AG08395 (cell line): ENCODE measurements at places on chromosomes 2 and 18.
A peak's percentile ranks its signal among the peaks of the same experiment; 100 is the strongest.

GRCh38 chr2:153115141-153115540 is 363.4 kb downstream of the RPRM start:
- no peak for DNase-seq

DNA sequence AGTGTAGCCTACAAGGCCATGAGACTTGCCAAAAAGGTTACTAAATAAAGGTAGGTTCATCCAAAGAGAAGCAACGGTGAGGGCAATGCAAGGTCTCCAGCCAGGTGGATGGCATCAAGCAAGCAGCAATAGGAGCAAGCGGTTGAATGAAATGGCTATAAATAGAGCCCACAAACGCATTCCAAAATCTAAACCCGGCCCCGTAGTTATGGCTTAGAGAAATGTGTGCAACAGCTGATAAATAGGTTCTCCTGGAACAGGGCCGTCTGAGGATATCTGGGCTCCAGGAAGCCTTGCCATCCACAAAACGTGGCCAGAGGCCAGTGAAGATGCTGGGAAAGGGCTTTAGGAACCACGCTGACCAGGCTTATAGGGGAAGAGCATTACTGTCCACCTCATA is 146.1 kb upstream of the PID1 start:
- DNase-seq = no peak

GRCh38 chr2:42792583-42793333 is at the start of gene HAAO:
Gene HAAO, minus strand, starts transcription at chr2:42792583. Its CDS starts 47 bp downstream, at chr2:42792536.
- DNase-seq = peak; percentile 39

DNA sequence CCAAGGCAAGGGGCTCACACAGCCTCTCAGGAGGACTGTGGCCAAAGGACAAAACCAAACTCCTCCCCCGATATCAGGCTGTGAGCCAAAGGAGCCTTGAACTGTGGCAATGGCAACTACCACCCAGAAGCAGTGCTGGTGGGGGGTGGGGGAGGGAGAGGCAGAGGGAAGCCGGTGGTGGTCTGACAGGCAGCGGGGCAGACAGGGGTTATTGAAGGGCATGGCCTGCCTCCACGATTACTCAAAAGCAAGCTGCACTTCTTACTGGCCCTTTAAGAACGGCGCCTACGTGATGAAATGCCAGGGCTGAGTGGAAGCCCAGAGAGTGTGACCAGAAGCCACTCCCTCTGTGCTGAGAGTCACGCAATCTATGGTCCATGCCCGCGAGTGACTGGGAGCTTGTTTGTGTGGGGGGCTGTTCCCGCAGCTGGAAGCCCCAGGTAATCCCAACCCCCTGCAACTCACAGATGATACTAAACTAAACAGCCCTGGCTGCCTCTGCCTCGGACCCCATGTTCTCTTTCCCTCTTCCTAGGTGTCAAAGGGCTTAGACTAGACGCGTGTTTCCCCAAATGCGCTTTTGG is 128.2 kb upstream of the CXCR4 start:
- no peak for DNase-seq

DNA sequence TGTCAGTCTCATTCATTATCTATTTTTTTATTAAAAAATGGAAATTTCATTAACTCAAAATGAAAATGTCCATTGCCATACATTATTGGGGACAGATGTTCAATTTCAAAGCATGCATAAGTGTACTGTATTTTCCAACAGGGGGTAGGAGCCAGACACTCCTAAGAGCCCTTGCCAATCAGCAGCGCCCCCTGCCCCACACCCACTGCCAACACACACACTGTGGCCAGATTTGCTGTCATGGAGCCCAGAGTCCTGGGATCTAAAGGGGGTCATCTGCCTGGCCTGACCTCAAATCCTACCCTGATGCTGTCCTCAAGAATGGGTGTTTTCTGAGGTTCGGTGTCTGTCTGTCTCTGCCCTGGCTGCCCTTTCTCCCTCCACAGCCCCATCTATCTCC is 162.2 kb upstream of the TWIST2 start:
- DNase-seq = no peak

- no peak for DNase-seq
These were observed 6.6 kb downstream of the FZD7 start for GRCh38 chr2:202040079-202040844.

DNA sequence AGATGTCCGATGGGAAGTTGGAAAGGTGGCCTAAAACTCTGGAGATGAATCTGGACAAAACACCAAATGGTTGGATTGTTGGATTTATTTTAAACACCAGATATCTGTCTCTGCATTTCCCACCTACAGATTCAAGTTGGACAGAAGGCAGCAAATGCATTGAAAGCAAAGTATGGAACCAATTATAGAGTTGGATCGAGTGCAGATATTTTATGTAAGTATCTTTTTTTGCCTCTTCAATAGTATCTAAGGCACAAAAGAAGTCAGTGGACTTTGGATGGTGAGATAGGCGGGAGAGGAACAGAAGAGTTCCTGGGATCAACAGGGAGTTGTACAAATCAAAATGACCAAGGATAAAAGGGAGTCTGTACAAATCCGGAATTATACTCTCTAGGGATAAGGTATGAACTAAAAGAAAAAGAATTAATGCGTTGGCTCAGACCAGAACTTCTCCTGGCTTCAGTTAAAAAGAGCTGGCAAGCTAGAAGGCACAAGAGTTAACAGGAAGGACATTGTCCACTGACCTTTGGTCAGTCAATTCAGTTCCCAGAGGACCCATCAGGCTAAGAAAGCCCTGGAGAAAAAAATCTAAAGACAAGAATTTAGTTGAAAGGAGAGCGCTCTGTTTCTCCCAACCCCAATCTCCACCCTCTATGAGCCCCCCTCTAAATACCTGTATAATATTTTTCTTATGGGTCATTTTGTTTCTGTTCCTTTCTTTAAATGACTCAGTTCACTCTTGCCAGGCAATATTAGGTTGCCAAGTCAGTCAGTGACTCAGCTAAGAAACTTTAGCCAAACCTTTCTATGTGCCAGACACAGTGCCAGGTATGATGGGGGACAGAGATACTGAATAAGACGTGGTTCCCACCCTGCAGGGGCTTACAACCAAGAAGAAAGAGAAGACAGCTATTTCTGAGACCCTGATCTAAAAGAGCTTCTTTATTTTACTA is 29.1 kb downstream of the CPO start:
- no peak for DNase-seq

GRCh38 chr2:201404699-201405280 is 46.5 kb downstream of the TRAK2 start:
- DNase-seq = no peak

DNA sequence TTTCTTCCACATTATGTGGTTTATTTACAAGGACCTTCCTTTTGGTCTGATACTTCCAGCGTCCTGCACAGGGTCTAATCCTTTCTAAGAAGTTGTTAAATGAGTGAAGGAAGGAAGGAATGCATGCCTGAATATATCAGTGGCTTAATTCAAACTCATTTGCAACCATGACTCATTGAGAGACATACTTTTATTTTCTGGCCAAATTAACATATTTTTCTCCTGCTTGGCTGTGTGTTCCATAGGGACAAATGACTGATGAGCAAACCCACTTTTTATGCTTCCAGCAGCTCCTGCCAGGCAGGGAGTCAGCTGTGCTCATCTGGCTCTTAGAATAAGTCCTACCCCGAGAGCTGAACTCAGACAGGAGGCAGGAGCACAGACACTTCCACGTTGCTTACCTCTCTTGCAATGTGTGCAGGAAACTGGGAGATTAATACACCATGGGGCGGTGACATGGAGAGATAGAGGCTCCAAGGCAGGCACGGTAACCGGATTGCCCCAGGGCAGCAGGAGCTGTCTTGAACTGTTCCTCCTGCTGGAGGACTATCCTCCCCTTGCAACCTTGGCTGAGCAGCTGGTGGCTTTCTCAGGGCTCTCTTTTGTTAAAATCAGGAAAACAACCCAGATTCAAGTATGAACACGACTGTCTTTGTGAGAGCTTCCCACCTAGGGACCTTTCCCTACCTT is 667.5 kb upstream of the HS6ST1 start:
- DNase-seq = no peak

- DNase-seq = no peak
These were observed 254.1 kb downstream of the PRKCE start for GRCh38 chr2:45905632-45905958.

DNA sequence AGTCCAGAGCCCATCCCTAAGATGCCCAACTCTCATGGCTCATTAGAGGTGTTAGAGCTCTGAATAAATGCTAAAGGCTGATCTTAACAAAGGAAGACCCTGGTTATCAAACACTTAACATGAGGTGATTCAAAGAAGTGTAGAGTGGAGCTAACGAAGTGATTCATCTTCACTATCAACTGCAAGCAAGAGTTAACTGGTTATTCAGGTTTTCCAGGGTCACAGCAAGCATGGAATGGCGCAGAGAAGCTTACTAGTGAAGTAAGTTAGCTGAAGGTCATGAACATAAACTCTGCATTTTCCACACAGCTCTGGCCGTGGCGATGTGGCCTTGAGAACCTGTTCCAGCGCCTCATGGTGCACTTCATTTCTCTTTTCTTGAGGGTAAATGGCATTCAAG is 17.0 kb downstream of the RND3 start:
- no peak for DNase-seq

DNA sequence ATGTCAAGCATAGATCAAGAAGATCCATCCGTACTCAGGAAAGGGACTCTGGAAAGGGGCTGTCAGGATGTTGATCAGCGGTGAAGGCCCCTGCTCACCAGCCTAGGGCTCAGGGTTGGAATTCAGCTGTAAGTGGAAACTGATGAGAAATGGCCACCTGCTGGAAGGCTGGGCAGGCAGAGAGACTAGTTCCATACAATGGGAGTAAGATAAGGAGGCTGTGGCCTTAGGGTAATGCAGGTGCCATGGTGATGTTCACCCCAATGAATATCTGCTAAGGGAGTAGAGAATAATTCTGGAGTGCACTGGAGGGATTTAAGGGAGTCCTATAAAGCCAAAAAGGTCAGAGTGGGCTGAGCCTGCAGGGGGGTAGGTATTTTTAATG is 256.6 kb downstream of the CYRIA start:
- DNase-seq = no peak

GRCh38 chr2:6755456-6755855 is 110.3 kb downstream of the CMPK2 start:
- no peak for DNase-seq

DNA sequence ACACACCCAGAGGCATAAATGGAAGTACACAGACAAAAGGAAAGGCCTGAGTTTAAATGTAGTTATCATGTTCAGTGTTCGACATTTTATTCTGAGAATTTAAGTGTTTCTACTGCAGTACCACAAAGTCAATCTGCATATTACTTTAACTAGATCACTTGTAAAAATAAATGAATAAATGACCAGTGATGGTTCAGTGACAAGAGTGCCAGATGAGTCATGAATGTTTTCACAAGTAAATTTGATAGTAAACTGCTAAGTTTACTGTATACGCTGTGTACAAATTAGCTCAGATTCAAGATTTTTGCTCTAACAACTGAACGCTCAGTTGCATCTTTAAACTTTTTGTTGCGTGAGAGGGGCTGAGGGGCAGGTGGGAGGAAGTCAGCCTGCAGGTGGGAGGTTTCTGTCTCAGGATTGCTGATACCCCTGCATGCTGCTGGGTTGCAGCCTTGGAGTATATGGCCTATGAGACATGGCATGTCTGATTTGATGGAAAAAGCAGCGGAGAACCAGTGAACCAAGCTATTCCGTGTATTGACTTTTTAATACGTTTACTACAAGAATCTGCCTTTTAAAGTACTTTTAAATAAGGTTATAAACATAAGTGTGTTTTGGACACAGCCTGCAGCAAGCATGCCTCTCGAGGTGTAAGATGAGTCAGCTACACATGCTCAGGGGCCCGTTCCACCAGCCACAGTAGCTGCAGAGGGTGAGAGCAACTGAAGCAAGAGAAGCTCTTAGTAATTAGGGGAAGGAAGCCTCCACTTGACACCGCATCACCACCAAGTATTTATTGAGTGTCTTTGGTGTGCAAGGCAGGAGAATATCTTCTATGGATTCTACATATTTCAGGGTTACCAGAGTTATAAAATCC is 245.1 kb downstream of the NEDD4L start:
- no peak for DNase-seq

DNA sequence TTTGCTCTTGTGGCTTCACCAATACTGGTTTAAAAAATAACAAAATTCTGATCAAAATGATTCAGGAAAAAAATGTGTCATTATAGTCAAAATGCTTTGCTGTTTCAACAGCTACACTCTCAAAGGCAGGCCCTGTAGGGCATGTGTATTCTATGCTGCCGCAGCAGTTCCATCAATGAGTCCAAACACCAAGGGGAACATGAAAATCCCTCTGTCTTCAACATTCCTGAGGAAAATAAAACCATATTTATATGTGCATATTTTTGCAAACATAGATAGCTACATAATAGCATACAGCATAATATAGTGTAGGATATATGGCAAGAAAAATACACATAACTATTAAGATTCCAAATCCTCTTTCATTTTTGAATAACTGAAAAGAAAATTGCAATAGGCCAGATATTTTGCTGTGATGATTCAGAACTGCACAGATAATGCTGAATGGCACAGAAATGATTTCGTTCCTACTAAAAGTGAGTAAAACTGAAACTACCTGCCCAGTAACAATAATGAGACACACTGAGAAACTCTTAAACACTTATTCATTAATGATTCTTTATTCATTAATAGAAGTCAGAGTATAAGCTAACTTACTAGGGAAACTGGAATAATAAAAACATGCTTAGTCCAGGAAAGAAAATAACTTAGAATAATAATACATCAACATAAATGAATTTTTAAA is 343.8 kb downstream of the SUCLG1 start:
- DNase-seq = no peak

DNA sequence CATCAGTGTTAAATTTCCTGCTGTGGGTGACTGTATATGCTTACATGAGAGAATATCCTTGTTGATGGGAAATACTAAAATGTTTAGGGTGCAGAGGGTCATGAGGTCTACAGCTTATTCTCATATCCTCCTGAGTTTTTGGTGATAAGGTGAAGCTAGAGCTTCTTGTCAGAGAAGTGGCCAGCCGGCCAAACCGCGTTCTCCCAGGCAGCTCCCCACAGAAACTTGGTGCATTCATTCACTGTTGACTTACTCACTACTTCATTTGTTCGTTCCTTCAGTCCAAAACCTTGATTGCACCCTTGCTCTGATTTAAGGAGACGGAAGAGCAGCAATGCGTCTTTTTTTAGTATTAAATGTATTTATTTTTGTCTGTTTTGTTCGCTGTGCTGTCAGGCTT is 8.7 kb downstream of the SNED1 start:
- no peak for DNase-seq

GRCh38 chr18:49169037-49169521 is 218.3 kb upstream of the SMAD7 start:
- DNase-seq = no peak

GRCh38 chr2:105129722-105130232 is 91.9 kb downstream of the MRPS9 start:
- DNase-seq = no peak

DNA sequence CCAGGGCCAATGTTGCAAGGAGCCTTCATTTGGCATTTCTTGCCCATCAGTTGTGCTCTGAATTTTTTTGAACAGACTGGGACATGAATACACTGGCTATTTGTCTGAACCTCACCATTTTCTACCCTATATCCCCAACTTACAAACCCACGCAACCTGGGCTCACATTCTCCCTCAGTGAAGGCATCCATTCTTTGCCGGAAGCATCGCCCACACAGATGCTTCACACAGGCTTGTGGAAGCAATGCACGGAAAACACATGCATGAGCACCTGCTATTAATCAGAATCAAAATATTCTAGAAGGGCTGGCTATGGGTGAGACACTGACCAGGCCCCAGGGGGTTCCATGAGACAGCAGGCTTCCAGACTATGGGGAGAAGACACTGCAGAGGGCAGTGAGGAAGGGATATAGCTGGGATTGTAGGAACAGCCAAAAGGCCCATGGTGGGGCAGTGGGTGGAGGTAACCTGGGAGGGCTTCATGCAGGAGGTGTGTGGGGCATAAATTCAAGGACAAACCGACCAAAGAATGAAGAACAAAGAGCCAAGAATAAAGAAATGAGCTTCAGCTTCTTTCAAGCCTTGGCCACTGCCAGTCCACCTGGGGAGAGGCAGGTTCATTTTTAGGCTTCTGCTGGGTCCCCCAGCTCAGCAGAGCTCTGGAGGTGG is 261.5 kb downstream of the CELF4 start:
- no peak for DNase-seq
